ENCODE measurements at places on chromosomes 2 and 18.

GRCh38 chr18:8881103-8881502 is 175.7 kb downstream of the MTCL1 start:
- DNase-seq, result no peak

- DNase-seq, result no peak
These were observed 148.1 kb downstream of the GALNT14 start for GRCh38 chr2:30990176-30990575.

DNA sequence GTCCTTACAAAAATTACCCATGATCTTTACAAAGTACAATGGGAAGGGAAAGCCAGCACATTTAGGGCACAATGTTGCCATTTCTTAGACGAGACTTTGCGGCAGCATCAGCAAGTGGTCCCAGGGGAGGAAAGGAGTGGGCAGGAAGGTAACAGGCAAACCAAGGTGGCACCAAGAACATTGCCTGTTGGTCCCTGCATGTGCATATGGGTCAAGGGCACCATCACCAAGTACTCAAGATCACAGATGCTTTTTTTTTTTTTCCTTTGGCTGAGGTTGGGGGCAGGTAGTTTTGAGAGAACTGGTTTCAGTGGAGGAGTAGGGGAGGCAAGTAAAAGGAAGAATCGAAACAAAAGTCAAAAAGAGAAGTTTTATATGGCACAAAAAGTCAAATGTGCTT is 752 bp upstream of the CYTIP start:
- peak; percentile 73 for DNase-seq

DNA sequence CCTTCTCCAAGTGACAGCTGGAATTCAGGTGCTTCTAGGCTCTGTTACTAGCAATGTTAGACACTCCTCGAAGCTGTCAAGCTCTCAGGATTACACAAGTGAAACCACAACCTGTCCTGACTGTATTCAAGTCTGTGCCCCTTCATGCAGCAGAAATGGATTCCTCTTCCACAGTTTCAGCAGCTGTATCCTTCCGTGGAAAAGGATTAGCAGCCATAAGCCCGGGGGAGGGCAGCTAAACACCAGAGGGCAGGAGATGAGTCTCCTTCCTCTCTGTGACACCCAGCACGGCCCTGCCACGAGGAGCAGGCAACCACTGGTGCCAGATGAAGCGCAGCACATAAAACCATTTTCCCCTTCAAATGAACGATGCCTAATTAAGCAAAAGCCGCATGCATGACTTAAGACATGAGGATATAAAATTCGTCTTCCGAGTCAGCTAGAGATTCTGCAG is 1.2 kb downstream of the ST3GAL5 start:
- peak; percentile 57 for DNase-seq

GRCh38 chr2:46383113-46383395 is 85.8 kb downstream of the EPAS1 start:
- no peak for DNase-seq

- no peak for DNase-seq
These were observed 99.8 kb upstream of the ARHGAP28 start for GRCh38 chr18:6629635-6630140.

DNA sequence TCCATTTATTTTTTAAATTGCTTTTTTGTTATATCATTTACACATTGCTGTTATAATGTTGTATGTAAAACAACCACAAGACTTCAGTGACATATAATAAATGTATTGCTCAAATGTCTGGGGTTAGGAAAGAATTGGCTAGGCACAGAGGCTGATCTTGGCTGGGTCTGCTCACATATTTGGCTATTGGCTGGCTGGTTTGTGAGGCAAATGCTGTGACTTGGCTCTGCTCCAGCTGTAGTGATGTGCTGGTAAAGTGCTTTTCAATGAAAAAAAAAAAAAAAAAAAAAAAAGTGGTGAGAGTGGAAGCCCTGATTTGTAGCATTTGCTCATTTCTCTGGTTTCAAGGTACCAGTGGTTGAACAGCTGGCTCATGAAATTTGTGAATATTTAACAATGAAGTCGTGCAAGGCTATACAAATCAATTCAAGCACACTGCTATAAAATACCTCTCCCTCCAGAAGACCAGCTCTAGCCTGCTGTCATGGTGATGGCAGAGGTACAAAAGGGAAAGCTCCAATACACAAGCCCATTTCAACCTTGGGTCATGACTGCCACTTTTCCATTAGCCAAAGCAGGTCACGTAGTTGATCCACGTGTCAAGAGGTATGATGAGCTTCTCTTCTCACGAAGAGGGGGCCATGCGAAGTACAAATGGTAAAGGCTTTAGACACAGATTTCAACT is 43.7 kb upstream of the RIT2 start:
- DNase-seq, result no peak

- DNase-seq, result no peak
These were observed 14.7 kb downstream of the NIFK start for GRCh38 chr2:121721926-121722325.

- DNase-seq, result no peak
These were observed 15.0 kb downstream of the CRACDL start for GRCh38 chr2:98921062-98921461.

- DNase-seq, result no peak
These were observed 276.0 kb downstream of the ZNF407 start for GRCh38 chr18:74873629-74874028.

GRCh38 chr18:45169610-45170009 is 445.7 kb upstream of the SLC14A2 start:
- DNase-seq, result no peak

DNA sequence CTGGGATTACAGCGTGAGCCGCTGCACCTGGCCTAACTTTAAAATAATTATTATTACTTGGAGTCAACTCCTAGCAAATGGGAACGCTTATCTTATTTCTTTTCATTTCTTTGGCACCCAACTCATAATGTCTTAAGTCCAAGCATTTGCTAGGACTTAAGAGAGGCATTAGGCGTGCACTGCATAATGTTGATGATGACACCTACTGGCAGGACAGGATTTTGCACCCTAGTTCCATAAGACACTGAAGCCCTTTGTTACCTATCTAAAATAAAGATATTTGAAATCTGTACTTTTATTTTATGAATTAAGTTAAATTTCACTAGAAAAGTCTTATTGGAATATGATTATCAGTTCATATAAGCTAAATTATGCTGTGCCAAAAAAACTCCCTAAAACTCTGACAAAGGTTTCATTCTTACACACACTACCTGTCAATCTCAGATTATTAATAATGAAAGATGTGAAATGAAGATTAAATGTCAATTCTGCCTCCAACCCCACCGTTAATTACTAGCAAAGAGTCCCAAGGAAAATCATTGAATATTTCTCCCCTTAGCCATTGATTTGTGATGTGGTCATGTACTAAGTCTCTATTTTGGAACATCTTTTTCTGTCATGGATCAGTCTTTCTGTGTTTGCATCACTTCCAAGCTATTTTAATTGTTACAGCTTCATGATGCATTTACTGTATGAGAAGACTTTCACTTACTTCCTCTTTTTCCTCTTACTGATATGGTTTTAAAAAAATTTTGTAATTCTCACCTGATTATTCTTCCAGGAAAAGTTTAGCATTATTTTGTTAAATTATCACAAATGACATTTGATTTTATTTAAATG is 12.7 kb upstream of the CDH2 start:
- no peak for DNase-seq

- no peak for DNase-seq
These were observed 21.0 kb upstream of the SANBR start for GRCh38 chr2:61044636-61045035.

- no peak for DNase-seq
These were observed 101.3 kb upstream of the SALL3 start for GRCh38 chr18:78878335-78878734.

DNA sequence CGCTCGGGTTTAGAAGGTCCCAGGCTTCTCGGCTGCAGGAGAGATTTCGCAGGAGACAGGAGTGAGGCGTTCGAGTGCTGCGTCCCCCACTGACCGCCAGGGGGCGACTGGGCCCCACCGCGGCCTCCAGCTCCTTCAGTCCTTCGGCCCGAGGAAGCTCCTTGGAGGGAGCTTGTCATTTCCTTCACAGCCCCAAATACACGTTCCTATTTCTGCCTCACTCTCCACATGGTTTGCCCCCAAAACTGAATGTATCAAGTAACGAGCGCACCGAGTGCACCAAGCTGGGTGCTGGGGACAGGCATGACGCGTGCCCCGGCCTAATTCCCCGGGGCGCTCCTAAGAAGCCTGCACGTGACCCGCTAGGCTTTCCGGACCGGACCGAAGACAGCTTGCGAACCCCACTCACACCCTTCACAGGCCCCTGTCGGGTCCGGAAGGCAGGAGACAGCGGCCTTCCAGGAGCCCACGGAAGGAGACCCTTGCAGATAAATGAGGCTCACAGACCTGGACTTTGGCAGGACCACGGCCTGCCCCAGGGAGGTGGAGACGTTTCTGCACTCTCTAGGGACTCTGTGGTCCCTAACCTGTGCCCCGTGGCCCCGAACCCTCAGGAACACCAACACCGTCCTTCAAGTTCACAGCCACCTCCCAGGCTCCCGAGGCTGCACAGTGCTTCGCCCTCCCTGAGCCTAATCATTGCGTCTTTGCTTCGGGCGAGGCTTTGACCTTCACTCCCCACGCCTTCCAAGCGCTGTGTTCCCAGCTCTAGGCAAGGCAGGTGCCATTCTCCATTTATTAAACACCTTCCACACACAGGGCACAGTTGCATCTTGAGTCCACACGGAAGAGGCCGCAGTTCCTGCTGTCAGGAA is 13.0 kb upstream of the FAHD2A start:
- DNase-seq, result no peak

GRCh38 chr2:152583512-152584229 is 133.6 kb downstream of the PRPF40A start:
- no peak for DNase-seq

- no peak for DNase-seq
These were observed 45.7 kb downstream of the ANKMY1 start for GRCh38 chr2:240512109-240512485.

DNA sequence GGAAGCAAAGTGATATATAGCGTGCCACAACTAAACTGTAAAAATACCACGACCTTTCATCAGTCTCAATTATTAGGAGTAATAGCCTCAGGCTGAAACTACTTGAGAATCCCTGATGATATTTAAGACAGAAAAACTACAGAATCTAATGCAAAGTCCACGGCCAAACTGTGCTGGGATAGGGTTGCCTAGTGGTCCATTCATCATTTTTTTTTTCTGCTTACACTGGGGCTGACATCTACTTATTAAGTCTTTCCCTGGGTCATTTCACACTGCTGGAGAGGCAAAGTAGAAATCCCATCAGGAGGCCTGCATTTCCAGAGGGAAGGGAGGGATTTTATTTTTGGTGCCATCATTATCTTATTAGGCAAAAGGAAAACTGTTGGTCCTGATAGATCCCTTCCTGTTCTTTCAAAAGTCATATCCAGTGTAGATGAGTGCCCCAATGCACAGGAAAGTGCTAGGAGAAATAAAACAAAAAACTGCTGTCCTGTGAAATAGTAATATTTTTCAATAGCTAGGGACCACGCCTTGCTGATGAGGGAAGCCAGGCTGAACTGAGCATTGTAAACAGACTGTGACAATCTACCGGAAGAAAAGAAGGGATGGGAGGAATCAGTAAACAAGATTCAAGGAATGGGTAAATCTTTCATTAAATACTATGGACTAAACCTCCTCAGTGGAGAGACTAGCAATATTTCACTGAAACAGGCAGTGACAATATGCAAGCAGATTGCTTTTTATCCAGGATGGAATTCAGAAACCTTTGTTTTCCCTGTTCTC is 644.3 kb downstream of the IRS1 start:
- DNase-seq, result no peak

DNA sequence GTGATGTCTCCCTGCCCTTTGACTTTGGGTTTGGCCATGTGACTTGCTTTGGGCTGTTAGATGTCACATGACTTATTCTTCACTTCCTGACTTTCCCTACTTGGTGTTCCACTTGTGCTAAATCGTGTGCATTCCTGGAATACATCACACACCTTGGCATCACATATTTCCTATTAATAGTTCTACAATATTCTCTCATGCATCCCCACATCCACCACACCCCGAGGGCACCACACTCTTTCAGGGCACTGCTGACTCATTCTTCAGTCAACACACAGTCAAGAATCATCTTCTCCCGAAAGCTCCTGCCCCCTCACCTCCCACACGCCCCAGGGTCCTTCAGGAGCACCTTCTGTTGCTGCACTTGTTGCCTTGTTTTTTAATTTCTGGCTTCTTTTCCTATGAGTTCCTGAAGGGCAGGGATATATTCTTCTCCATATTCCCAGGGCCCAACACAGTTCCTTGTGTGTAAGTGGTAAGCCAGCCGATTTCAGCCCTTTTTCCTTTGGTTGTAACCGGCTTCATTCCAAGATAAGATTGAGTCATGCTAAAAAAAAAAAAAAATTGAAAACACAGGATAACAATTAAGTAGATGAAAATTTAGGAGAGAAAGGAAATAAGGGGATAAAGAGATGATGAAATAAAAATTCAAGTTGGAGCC is 341.4 kb downstream of the SLC4A3 start:
- no peak for DNase-seq

Measured in CD4-positive, alpha-beta T cell treated with Interleukin-15 for 1 hour (primary cell).